ENCODE measurements at places on chromosomes 16 and 17.

- DNase-seq = no peak
Observed at GRCh38 chr16:56866955-56867830, 2.2 kb downstream of the SLC12A3 start.

- no peak for DNase-seq
Observed at GRCh38 chr17:8066841-8067775, 20.4 kb downstream of the ALOX12B start.

DNA sequence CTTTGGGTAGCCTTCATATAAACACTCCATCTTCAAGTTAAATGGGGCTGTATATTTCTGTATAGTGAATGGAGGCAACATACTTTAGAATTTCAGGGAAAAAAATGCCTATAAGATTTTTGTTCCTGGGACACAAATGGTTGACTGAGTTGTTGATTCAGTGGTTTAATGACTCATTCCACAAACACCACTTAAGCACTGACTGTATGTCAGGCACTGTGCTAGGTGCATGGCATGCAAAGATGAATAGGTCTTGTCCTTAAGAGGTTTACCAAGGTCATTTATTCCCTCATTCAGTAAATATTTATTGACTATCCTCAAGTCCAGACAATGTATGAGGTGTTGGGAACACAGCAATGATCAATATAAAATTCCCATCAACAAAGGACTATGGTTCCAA is 417.1 kb downstream of the CA10 start:
- no peak for DNase-seq

DNA sequence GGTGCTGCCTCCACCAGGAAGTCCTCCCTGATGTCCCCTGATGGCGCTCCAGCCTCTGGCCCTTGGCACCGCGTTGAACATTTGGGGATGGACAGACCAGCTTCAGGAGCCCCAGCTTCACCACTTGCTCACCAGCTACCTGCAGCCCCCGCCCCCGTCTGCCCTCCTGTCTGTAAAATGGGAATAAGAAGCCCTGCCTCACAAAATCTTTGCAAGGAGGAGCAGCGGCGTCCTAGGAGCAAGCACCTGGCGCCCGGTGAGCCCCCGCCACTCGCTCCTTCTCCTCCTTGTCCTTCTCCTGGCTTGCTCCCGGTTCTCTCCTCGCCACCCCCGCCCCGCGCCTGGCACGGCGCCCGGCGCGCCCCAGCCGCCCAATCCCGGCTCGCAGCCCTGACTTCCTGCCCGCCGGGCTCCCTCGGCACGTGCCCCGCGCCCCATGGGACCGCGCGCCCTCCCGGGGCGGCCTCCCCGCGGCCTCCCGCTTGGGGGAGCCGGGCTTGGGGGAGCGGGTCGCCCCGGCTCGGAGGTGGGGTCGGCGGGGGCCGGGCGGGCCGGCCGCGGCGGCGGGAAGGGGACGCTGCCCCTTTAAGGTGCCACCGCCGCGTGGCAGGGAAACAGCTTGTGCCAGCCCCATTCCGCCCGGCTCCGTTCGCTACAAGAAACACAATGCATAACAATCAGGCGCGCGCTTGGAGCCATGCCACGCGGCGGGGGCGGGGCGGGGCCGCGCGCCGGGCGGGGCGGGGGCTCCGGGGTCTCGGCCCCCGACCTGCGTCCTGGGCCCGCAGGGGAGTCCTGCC is 9.1 kb upstream of the PPP1R1B start:
- DNase-seq = no peak

DNA sequence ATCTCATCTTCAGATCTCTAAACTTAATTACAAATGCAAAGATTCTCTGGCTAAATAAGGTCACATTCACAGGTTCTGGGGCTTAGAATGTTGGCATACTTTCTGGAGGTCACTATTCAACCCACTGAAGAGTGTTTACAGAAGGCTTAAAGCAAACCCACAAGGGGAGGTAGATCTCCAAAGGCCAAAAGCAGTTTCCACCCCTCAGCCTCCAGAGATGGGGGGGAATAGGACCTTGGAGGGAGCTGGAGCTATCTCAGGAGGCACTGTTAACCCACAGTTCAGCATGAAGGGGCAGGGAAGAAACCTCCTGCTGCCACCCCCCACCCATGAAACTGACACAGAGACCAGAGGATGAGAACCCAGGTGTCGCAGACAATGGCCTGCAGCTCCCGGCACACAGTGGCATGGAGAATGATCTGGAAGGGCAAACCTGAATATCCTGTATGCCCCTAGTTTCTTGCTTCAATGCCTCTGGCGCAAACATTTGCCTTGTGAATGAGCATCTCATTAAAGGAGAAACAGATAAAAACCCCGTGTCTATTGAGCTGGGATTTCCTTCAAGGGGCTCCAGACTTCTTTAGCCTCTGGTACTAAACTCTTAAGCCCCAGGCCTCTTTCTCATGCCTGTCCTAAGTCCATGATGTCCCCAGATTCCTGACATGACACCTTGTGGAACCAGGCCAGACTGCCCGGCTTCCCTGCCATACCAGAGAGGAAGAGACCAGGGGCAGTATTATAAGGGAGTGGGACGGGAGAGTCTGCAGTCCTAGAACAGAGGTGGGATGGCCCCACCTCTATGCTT is 103.1 kb upstream of the CDH5 start:
- DNase-seq = no peak

GRCh38 chr17:11625878-11626277 is 27.6 kb downstream of the DNAH9 start:
- no peak for DNase-seq

Measured in BJ (cell line).